Glomerular endothelial cell (primary cell): ENCODE measurements at places on chromosomes 2 and 18.
A peak's percentile ranks its signal among the peaks of the same experiment; 100 is the strongest.

GRCh38 chr2:37326866-37327634 is 2.4 kb upstream of the PRKD3 start:
- no peak for DNase-seq

DNA sequence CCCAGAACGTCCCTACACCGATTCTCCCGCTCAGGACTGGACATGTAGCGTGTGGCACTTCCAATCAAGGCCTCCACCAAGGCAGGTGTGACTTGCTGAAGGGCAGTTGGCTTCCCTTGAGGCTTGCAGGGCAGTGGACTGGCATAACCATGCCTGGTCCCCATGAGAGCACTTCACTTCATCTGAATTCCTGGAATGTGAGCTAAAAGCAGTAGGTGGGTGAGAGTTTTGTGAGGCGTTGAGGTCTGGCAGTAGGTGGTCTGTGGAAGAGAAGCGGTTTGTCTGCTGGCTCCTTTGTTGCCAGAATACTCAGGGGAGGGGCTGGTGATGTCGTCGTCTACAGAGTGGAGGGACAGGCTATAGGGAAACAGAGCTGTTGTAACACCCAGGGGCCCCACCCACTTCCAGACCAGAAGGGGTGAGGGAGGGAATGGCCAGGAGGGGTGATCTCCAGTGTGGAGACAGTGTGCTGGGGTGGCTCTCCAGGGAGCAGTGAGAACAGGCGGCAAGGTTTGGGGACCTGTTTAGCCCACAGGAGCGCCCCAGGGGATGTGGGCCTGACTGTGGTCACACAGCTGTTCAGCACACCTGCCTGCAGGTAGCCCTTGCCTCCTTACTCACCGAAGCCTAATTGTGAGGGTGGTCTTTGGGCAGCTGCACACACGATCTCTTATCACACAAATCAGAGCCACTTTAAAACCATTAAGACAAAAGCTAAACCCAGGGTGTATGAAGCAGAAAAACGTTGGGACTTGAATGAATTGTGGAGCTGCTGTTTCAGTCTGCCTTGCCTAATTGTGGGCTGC is 21.5 kb upstream of the ALKAL2 start:
- DNase-seq: no peak

GRCh38 chr18:9206421-9206820 is 69.8 kb downstream of the ANKRD12 start:
- DNase-seq: no peak

DNA sequence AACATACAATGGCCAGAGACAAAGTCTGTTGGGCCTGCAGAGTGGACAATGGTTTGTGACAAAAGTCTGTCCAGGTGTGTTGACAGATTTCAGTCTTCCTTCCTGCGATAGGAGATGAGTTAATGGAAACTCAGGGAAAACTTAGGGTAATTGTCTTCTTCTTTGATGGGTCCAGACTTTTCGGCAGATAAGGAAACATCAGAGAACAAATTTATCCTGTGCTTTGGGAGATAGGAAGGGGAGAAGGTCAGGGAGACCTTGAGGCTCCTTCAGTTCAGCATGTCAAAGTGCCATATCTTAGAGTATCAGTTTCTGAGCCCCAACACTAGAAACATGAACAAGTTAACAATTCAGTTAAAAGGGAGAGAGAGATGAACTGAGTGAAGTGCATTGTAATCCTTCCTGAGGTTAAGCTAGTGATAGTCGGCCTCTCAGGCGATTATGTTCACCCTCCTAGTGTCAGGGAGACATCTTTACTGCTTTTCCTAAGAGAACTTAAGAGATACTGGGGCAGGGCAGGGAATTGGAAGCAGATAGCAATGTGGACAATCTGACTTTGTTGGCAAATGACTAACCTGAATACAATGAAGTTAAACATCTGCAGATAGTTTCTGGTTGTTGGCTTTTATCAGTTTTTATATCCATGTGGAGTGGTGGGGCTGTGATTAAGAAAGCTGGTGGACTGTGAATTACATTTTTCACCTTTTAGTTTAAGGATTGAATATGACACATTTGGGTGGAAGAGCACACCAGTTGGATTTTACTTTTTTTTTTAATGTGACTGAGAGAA is 248.8 kb upstream of the FN1 start:
- no peak for DNase-seq

DNA sequence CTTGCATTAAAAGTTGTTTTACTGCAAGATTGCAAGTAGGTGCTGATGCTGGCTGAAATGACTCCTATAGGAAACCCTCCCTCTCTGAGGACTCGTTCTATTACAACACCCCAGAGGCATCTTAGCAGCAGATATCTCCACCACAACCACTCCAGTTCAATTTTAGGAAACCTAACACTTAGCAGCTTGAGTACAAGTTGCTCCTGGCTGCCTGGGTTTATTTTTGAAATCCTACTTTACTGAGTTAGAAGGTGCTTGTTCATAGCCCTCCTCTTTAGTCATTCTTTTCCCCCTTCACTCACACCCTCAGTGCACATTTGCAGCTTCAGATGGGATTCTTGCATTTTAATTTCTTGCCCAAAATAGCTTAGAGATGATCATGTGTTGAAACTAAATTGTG is 111.5 kb downstream of the MTCL1 start:
- no peak for DNase-seq

- DNase-seq: no peak
Measured at GRCh38 chr2:239142806-239143205, 258.0 kb downstream of the HDAC4 start.

GRCh38 chr2:190802626-190803209 is 77.9 kb upstream of the GLS start:
- no peak for DNase-seq

DNA sequence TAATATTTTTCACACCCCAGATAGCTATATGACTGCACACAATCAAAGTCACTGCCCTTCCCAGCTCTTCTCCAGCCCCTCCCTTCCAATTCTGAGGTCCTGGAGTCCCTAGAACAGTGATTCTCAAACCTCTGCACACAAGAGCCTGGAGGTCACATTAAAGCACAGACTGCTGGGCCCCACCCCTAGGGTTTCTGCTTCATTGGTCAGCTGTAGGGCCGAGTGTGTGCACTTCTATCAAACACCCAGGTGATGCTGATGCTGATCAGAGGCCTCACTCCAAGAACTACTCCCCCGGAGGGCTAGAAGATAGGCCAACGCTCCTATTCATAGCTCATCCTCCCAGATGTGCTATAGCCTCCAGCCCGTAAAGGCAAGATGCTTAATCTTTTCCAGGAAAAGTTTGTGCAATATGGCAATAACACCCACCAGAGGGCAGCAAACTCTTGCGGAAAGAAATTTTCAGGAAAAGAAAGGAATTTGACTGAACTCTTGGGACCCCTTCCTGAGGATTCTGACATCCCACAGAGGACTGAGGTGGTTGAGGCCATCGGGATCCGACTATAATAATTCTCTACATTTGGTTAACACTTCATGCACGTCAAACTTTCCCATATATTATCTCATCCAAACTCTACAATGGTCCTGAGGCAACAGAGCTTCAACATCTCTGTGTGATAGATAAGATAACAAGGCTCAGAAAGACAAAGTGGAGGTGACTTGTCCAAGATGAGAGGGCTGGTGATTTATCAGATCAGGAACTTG is 194.2 kb upstream of the PKDCC start:
- no peak for DNase-seq

GRCh38 chr18:35775887-35776286 is 194.3 kb downstream of the GALNT1 start:
- DNase-seq: no peak

- DNase-seq: no peak
Measured at GRCh38 chr18:58803978-58804377, 60.7 kb upstream of the ZNF532 start.

DNA sequence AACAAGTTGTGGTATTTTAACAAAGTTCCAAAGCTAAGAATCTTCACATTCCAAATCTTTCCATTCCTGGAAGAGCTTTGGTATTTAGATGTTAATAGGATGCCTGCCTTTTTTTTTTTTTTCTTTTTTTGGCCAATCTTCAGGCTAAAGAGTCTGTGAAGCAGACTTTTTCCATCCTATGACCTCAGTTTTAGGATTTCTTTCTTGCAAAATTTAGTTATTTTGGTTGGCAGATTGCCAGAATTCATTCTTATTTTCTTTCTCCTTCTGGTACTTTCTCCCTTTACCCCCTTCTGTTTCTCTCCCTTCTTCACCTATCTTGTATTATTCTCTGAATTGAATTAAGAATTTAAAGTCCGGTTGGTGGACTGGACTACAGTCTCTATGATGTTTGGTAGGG is 217.8 kb upstream of the REV1 start:
- DNase-seq: no peak

- DNase-seq: no peak
Measured at GRCh38 chr2:16160281-16161084, 220.1 kb downstream of the MYCN start.

DNA sequence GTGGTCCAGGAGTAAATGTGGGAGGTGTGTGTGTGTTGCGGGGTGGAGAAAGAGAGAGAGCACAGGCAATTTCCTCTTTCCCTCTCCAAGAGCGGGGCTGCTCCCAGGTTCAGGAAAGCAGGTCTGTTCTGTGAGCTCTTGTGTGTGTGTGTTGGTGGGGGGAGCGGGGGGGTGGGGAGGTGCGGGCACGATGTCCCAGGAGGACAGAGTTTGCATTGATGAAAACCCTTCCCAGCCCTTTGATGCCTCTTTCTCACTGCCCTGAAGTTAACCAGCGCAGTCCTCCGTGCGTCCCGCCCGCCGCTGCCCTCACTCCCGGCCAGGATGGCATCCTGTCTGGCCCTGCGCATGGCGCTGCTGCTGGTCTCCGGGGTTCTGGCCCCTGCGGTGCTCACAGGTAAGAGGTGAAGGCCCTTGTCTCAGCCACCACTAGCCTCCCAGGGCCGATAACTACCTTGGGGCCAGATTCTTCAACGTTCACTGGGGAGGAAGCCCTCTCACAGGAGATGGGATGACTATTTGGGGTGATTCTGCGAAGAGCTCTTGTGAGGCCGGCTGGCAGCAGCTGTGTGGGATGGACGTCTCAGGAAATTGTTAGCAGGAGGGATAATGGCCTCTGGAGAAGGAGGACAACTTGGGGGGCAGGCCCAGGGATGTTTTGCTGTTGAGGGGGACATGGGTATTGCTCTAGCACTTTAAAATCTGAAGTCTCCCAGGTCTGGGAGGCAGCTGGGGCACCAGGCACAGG is at the start of gene SNORC:
SNORC (plus strand) TSS at position 247 of the 748 bp plus-strand sequence; CDS start at position 325, 78 bp downstream.
- DNase-seq: no peak

DNA sequence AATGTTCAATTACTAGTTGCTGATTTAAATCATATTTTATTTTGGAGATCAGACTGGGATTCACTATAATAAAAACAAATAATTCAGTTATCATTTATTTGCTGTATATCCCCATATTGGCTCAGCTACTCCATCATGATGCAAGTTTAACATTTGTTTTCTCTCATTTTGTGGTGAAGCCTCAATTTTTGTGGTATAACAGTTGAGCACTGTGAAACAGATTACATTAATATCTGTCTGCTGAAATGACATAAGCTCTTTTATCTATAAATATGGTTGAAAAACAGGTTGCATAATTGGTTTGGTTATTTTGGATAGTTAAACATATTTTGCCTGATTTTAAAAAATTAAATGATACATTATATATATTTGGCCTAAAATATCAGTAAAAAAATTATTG is 67.7 kb downstream of the DPP4 start:
- no peak for DNase-seq

- DNase-seq: no peak
Measured at GRCh38 chr18:3513481-3513880, 63.5 kb downstream of the TGIF1 start.

DNA sequence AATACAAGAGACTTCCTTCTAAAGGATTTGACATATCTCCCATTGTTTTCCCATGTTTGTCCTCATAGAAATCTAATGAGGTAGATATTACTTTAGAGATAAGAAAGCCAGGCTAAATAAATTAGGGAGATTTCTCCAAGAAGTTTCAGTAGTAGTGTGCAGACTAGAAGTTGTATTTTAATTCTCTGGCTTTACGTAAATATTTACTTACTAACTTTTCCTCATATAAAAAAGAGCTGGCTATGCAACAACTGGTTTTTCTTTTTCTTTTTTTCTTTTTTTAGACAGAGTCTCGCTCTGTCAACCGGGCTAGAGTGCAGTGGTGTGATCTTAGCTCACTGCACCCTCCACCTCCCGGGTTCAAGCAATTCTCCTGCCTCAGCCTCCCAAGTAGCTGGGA is 60.6 kb upstream of the ACYP2 start:
- no peak for DNase-seq

DNA sequence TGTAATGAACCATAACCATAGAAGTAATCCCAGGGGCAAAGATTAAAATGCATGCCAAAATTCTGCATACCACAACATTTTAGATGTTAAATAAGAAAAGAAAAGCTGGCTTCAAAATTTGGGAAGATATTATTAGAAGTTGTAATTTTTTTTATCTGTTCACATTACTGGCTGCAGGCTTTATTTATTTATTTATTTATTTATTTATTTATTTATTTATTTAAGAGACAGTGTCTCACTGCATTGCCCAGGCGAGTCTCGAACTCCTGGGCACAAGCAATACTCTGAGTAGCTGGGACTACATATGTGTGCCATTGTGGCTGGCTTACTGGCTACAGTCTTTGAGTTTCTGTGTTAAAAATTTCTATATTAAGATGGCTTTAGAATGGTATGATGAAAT is 66.5 kb upstream of the PNPT1 start:
- DNase-seq: no peak

- DNase-seq: no peak
Measured at GRCh38 chr2:96587843-96588242, 50.3 kb downstream of the KANSL3 start.

- DNase-seq: peak; percentile 52
Measured at GRCh38 chr2:1742681-1743395, 1.5 kb downstream of the PXDN start.

DNA sequence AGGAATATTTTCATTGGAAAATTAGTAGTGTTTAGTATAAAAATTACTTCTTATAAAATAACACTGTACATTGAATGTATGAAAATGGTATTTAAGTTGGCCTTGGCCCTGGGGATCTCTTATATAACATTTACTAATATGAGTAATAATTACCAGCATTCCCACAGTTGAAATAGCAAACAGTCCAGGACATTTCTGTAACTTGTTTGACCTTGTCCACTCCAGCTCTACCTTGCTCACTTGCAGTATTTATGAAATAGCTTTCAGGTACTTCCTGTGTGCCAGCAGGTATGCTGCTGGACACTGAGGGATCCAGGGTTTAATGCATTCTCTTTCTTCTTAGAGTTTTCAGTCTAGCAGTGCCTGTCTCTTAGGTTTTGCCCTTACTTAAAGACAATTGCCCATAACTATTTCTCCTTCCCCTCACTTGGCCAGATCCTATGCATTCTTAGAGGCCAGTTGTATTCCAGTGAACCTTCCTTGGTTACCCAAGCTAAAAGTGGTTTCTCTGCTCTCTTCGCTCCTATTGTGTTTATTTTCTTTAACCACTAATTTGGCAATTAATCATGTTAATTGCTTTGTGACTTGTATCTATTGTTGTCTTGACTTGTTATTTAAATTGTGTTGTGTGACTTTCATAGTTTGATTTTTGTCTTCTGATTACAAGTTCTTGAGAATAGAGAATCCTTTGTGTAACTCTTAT is 25.9 kb downstream of the BABAM2 start:
- DNase-seq: no peak

DNA sequence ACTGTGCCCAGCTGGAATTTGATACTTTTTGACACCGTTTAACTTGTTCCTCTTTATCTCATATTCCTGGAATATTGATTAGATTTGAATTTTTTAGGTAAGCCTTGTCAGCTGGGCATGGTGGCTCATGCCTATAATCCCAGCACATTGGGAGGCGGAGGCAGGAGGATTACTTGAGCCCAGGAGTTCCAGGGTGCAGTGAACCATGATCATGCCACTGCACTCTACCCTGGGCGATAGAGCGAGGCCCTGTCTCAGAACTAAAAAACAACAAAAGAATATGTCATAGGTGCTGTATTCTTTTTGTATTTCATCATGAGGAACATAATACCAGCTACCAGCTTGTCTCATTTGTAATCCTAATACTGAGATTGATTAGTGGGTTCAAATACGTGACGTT is 90.3 kb downstream of the ZNF532 start:
- no peak for DNase-seq
